ENCODE measurements at places on chromosomes 13 and 19.

GRCh38 chr13:45258334-45258675 is 57.5 kb upstream of the KCTD4 start:
- no peak for DNase-seq

DNA sequence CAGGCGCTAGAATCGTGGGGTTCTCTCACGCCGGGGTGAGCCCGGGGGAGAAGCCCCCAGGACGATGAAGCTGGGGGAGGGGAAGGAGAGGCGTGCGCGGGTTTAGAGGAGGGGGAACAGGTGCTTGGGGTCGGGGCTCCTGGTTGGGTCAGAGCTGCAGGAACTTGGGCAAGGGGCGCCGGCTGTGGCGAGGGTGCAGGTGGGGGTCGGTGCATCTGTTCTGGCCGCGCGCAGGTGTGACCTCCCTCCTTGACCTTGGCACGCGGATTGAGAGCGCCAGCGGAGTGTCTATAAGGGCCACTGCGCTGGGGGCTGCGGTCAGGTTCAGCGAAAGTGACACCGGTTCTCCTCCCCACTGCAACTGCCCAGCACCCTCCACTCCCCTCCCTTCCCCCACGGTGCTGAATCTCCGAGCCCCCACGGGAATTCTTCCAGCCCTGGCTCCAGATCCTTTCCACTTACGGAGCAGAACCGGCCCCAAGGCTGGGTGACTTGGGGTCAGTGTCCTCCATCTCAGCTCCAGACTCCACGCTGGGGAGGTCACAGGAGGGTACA is 618 bp downstream of the TMEM38A start:
- DNase-seq = no peak

DNA sequence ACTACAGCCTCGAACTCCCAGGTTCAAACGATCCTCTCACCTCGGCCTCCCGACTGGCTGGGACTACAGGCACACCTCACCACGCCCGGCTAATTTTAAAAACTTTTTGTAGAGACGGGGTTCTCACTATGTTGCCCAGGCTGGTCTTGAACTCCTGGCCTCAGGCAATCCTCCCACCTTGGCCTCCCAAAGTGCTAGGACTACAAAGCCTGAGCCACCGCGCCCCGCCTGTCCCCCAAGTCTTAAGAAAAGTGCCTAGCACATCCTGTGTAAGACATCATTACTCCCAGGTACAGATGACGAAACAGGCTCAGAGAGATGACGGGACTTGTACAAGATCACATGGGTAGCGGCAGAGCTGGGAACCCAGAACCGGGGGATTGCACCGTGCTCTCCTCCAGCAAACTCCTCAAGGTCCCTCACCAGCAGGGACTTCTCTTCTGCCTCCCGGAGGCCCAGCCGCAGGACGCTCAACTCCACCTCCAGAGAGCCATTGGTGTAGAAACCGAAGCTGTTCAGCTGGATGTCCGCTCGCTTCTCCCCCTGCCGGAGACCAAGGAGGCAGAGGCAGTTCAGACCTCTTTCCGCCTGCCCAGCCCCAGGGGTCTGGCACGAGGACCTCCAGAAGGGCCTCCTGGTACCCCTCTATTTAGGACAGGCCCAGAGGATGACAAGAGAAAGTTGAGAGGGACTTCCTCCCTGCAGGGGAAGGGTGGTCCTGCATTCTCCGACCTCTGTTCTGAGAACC is 1.0 kb downstream of the GPR108 start:
- peak; percentile 86 for DNase-seq

GRCh38 chr13:112159575-112160547 is 92.9 kb downstream of the SOX1 start:
- DNase-seq = no peak

DNA sequence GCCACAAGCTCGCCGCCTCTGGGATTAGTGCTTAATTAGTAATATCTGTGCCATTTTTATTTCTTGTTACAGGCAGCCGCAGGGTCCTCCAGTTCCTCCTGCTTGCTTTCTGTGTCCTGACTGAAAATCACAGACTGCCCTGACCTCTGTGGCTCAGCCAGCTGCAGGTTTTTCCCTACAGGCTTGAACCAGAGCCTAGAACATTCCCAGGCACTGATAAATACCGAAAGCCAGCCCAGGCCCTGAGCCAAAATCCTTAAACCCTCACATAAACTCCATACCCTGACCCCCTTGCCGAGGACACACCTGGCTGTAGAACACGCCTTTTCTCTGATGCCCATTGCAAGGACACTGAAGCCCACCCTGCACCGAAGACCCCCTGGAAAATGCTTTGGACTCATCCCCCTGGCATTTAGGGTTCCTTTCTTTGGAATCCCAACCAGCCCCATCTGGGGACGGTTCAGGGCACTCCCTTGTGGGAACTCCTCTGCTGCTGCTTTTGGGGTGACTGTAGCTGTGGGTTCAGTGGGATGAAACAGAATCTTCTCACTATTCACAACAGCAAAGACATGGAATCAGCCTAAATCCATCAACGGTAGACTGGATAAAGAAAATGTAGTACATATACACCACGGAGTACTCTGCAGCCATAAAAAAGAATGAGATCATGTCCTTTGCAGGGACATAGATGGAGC is 15.5 kb downstream of the DPP9 start:
- DNase-seq = no peak

DNA sequence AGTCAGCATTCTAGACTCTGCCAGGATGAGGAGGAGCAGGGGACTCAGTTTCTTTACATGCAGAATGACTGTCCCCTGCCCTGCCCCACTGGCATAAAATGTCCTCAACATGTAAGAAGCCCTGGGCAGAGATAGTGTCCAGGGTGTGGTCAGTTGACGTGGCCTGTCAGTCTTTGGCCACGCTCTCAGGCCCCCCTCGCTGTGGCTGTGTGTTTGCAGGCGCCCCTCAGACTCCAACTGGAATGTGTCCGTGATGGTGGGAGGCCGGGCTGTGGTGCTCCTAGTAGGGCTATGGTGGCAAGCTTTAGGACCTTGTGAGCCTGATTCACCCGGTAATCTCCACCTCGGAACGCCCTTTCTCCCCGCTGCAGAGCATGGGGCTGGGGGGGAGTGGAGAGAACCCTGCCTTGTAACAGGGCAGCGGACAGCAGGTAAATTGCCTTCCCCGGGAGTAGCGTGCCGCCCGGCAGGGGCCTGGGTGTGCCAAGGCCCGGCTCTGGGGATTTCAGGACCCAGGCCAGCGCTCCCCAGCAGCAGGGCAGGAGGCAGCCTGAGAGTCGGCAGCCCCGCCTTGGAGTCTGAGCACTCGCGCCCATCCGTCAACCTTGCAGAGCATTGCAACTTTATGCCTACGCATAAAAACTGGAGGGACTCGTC is 62.3 kb downstream of the CHST8 start:
- no peak for DNase-seq

All from activated T-cell treated with anti-CD3 and anti-CD28 coated beads, Interleukin-2, amount 50 U/mL, for 48 hours (primary cell).